ENCODE measurements at places on chromosomes 3 and 15. TPM values are rescaled to one million over a fixed set of nuclear protein-coding genes. Genes with fewer than 3 reads are reported as not detected.

GRCh38 chr3:77672016-77672415 lies 632.1 kb downstream of the ROBO2 start:
- no peak for DNase-seq

DNA sequence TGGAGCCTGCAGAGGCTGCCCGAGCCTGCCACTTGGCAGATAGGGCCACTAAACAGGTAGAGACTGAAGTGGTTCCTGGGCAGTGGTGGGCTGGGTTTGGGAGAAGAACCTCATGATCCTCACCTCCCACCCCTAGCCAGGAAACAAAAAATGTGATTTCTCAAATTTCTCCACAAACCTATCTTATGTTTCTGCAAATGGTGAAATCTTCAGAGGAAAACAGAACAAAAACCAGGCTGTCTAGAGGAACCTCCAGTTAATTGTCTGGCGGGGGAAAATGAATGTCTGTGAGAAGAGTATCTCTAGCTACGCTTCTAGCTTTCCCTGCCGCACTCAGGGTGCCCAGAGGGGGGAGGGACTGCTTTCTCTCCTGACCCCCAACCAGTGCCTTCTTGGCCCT lies 55.9 kb downstream of the TRA2B start:
- no peak for DNase-seq

GRCh38 chr15:40320931-40321371 lies 2.5 kb upstream of the INAFM2 start:
- peak; percentile 38 for DNase-seq

DNA sequence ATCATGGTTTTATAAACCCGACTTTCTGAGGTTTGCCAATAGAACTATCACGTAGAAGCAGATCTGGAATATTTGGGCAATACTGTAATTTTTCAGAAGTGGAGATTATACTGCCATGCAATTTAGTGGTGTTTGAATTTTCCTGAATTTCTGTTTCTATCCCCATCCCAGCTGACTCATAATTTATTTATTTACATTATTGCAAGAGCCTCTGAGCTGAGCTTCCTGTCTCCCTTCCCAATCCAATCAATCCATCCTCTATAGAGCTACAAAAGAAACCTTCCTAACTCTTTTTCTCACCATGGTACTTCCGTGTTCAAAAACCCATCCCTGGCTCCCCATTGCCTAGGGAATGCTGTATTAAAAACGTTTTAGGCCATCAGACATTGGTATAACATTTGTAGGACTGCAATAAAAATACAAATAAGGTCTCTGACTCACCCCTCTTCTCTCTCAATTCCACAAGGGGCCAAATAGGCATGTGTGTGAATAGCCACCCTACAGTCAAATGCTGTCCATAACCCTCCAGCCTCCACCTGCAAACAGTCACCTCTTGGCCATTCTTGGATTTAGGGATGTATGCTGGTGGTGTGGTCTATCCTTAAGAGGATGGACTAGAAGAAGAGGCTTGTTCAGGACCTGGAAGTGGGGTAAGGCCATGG lies 190.7 kb downstream of the CD47 start:
- DNase-seq = no peak

DNA sequence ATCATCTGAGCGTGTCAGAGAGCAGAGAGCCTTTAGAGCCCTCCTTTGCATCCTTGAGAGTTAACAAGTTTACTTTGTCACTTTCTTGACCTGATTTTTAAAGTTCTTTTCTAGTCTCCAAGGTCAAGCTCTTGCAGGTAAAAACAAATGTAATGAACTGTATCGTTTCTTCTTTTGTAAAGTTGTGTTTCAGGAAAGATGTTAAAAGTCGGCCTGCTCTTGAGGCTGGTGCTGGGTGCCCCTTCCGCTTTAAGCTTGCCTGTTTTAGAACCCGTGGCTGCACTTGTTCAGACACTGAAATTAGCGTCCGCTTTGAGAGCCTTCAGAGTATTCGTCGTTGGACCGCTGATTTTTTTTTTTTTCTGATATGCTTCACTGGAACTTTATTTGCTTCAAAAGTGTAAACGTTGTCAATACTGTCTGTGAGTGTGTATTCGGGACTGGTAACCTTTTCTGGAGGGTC lies 52.6 kb upstream of the ULK4 start:
- no peak for DNase-seq

DNA sequence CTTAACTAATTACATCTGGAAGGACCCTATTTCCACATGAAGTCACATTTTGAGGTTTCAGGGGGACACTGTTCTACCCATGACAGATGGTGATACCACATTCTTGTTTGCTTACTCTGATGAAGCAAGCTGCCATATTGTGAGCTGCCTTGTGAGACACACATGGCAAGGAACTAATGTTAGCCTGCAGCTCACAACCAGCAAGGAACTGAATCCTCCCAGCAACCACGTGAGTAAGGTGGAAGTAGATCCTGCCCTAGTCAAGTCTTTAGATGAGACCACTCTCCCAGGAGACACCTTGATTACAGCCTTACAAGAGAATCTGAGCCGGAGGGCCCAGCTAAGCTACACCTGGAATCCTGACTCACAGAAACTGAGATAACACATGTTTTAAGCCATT lies 160.1 kb downstream of the PDE8A start:
- DNase-seq = no peak

GRCh38 chr3:151998744-151999143 lies 125.3 kb downstream of the SUCNR1 start:
- no peak for DNase-seq

Gene LSAMP
- not detected for total RNA-seq

GRCh38 chr3:30356866-30357753 lies 249.3 kb upstream of the TGFBR2 start:
- DNase-seq = no peak

Gene SAMMSON
- not detected for total RNA-seq

GRCh38 chr3:123696808-123697207 lies 112.0 kb upstream of the HACD2 start:
- no peak for DNase-seq

Gene BLM
- 47.8 TPM for total RNA-seq

DNA sequence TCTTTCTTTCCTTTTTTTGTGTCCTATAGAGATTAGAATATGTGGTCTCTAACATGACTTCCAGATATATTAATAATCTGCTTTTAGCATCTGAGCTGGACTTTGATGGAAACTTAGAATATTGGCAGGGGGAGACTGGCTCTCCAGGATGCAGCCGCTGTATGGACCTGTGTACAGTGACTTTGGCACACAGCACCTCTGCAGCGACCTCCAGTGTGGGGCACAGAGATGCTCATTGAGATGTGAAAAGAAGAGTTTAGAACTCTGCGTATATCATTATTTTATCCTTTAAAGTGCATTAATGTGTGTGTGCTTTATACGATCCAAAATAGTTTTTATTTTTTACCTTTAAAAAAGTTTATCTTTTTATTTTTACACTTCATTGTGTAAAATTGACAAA lies 18.3 kb downstream of the CFAP161 start:
- DNase-seq = no peak

Gene DCLK3
- total RNA-seq = 0.72 TPM

Gene GRK7
- total RNA-seq = not detected

- no peak for DNase-seq
Observed at GRCh38 chr15:66138096-66138783, 115.3 kb downstream of the MEGF11 start.

Gene EOMES
- total RNA-seq = 0.97 TPM

GRCh38 chr3:109241459-109242186 lies 74.7 kb downstream of the DPPA2 start:
- no peak for DNase-seq

- no peak for DNase-seq
Observed at GRCh38 chr3:171373711-171374110, 86.5 kb downstream of the TNIK start.

Gene MYEF2
- 22.2 TPM for total RNA-seq

Gene KBTBD13
- not detected for total RNA-seq

Measured in activated naive CD8-positive, alpha-beta T cell treated with anti-CD3 and anti-CD28 coated beads for 36 hours (primary cell).